Ureter (tissue), 1 donor: ENCODE measurements at places on chromosomes 13 and 19. TPM values are rescaled to one million over a fixed set of nuclear protein-coding genes. Genes with fewer than 3 reads are reported as not detected.
A peak's percentile ranks its signal among the peaks of the same experiment; 100 is the strongest.

The FPR1 gene
- 4.3 TPM for total RNA-seq

The ZNF528 gene
- total RNA-seq: 56.3 TPM

The REEP6 gene
- 50.0 TPM for total RNA-seq

The CACNG7 gene
- not detected for total RNA-seq

DNA sequence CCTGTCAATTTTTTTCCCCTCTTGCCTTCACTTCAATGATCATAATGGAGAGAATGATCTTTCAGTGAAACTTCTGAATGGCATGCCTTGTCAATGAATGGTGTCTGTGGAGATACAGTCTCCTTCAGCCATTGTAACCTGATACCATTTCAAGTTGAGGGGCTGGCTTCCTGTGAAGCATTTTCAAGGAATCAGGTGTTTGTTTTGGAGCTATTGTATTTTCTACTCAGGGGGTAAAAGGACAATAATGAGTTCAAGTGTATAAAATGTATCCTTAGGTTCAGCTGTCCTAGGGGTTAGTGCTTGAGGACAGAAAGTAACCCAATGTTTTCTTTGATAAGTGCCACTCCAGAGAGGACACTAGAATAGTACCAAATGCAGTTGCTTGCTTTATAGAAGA, 23.8 kb upstream of the CBY2 start:
- no peak for DNase-seq

GRCh38 chr19:43489310-43489709, 15.2 kb downstream of the PHLDB3 start:
- DNase-seq: no peak

The HSD11B1L gene
- 2.8 TPM for total RNA-seq

DNA sequence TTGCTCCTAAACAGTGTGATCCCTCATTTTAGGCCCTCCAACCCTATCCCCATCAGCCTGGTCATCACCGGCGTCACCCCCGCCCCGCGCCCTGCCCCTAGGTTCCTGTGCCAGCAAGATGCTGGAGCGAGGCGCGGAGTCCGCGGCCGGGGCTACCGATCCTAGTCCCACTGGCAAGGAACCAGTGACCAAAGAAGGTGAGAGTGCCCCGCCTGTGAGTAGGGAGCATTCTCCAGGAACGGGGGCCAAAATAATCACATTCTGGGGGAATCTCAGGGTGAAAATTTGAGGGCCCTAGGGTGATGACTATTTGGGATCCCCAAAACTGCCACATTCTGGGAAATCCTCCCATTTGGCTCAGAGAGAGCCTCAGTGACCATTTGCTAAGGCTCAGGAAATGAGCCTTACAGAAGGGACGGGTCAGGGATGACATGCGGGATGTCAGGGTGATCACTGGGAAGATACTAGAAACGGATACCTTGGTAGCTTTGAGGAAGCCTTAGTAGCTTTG, 1.4 kb downstream of the ZNF575 start:
- no peak for DNase-seq

DNA sequence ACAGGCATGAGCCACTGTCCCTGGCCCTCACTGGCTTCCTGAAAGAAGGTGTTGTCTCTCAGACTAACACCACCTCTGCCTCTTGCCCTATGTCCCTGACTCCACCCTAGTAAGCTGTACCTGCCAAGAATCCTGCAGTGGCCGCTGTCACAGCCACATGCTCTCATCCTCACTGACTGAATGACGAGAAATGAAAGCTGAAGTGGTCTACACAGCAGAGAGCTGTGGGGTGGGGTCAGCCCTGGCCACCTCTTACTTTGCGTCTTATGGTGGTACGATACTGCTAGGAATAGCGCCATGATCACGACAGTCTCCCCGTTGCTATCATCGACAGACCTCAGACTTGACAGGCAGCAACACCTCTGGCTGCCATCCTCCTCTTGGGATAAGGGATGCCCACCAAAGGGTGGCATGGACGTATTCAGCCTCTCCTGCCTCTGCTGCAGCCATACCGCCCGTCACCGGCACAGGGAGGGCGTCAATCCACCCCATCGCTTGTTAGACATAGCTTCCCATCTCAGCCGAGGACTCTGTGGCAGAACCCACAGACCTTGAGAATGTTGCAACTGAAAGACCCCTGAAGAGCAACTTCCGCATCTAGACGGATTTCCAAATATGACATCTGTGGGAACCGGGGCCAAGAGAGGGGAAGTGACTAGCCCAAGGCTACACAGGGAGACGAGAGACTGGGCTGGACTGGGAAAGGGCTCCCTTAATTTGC, 809 bp downstream of the MYO1F start:
- DNase-seq: no peak

DNA sequence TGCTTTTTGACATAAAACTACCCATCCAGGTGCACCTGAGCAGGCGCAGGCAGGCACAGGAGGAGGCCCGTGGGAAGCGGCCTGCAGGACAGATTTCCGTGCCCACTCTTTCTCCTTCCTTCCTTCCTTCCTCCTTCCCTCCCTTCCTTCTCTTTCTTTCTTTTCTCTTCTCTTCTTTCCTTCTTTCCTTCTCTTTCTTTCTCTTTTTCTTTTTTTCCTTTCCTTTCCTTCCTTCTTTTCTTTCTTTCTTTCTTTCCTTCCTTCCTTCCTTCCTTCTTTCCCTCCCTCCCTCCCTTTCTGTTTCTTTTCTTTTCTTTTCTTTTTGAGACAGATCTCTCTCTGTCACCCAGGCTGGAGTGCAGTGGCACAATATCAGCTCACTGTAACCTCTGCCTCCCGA, 21.2 kb upstream of the TMEM255B start:
- no peak for DNase-seq

GRCh38 chr13:24068472-24068871, 92.0 kb upstream of the SPATA13 start:
- no peak for DNase-seq

GRCh38 chr13:19048381-19048780, 133.2 kb downstream of the TUBA3C start:
- no peak for DNase-seq

DNA sequence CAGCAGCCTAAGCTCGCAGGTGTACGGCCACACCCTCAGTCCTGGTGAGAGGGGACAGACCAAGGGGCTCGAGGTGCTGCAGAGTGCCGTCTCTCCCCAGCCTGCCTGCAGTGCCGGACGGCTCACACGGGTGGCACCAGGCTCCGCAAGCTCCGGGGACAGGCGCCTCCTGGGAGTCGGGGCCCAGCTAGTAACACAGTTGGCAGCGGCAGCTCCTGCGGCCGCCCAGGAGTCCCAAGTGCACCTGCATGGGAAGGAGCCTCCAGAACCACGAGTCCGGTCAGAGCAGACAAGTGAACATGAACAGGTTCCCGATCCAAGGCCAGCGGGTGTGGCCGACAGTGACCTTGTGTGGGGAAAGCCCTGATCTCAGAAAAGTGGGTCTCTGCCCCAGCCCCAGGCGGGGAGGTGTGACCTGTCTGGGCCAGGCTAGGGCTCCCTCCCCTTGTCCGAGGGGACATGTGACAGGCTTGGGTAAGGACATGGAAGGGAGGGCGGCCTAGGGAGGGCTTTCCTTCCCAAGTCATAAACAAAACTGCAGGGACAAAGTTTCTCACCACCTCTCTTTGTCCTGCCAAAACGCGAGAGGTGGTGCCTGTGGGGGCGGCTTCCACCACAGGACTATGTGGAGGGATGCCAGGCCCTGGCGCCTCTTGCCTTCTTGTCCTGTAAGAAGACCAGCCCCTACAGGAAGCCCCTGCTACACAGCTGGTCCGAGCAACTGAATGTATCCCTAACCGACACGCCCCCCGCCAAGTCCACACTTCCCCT, 46.5 kb downstream of the MLLT1 start:
- DNase-seq: peak; percentile 61

The ZNF154 gene
- 14.2 TPM for total RNA-seq

DNA sequence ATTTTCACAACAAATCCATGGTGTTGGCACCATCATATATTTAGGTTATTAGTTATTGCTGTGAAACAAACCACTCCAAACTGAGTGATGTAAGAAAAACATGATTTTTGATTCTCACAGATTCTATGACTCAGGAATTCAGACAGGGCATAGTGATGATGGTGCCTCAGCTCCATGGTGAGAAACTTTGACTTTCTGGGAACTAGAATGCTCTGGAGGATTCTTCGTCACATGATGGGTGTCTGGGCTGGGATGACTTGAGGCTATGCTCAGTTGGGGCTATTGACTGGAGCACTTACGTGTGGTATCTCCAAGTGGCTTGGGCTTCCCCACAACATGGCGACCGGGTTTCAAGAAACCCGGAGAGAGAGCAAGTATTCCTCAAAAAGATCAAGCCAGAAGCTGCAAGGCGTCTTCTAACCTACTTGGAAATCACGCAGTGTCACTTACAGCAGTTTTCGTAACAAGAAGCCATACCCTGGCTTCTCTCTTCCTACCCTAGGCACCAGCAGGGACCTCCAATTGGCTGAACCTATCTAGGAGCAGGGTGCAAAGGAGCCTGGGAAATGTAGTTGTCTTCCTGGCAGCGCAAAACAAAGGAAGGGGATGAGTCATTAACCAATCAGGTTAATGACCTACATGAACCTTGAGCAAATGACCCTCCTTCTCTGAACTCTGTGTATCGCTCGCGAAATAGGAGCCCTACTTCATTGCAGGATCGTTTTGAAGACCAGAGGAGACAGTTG, 22.4 kb downstream of the VAV1 start:
- no peak for DNase-seq

- DNase-seq: peak; percentile 79
Measured at GRCh38 chr13:30422054-30422839, at the start of gene UBE2L5. Gene UBE2L5 (plus strand): TSS chr13:30422493. CDS start chr13:30427991, 5,498 bp downstream.

DNA sequence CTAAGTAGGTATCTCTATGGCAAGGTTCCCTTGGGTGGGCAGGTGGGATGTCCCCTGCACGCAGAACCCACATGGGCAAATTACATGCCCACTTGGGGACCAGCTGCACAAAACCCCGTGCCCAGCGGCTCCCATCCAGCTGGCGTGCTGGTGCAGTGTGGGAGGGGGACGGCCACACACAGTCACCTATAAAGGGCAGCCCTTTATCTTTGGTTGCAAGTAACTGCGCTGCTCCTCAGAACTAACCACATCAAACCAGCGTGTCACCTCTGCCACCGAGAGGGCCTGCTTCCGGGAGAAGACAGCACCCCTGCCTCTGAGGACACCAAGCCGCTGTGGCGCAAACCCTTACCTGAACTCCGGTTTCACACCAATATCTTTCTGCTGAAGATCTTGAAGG, 32.2 kb downstream of the ANKRD27 start:
- no peak for DNase-seq

The ZNF302 gene
- total RNA-seq: 41.1 TPM

The NCAN gene
- not detected for total RNA-seq

DNA sequence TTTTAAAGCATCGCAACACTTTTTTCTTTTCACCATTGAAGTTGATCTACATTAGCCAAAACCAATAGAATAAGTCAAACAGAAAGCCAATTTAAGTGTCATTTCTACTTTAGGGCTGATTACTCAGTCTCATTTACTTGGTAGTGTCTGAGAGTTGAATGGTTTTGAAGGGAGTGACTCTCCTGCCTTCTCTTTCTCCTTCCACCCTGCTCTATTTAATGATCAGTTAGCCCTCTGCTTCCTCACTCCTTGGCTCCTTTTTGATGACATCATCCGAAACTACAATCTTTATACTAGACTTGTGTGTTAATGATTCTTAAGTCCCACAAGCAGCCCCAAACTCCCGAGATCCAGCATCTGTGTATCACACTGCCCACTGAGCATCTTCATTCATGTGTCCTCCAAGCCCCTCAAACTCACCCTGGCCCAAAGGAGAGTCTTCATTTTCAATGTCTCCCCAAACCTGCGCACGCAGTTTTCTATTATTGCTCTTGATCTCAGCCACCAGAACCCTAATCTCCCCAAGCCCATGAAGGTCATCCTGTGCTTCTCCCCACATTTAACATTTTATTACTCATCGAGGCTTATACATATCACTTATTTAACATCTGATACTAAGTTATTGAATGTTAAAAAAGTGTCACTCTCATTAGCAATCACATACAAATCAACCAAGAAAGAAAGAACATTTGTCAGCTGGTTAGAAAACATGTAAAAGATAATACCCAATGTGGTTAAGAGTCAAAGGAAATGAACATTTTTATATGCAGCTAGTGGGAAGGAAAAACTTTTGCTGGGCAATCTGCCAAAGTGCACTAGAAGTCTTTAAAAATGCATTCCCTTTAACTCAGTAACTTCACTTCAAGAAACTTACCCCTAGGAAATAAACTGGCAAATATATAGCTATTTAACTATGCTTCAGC, 32.2 kb upstream of the ARGLU1 start:
- DNase-seq: peak; percentile 51

DNA sequence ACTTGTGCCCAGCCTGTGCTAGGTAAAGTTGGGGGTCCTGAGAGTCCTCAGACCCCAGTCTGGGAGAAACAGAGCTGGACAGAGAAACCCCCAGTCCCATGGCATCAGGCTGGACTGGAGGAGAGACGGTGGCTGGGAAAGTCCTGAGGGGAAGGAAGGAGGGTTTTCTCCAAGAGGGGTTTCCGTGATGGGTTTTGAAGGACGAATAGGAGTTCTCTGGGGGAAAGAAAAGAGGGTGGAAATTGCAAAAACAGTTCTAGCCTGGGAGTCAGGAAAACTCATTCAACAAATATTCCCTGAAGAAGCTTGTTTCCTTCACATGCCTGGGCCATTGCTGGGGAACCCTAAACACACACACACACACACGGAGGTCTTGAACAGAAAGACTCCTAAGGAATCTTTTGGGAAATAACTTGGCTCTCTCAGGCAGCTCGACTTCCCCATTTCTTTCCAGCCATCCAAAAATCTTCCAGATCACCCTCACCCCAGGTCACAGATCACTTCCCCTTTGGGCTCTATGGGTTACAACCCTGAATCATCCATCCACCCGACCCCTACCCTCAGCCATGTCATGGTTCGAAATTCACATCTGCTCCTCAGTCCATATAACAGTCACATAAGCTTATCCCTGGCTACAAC, 47.5 kb downstream of the COLGALT1 start:
- DNase-seq: no peak

DNA sequence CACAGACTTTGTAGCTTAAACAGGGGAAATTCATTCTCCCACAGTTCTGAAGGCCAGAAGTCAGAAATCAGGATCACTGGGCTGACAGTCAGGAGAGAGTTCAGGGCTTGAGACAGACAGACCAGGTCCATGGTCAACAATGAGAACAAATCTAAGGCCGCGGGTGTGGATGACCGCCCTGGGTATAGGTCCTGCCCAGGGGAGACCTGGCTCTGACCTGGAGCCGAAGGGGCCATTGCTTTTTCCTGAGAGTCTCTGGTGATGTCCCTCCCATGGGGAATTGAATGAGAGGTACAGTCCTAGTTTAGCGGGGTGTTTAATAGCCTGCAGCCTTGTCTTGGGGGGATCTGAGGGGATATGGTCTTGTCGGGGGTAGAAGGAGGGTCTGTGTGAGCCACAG, 25.2 kb upstream of the FBL start:
- no peak for DNase-seq

DNA sequence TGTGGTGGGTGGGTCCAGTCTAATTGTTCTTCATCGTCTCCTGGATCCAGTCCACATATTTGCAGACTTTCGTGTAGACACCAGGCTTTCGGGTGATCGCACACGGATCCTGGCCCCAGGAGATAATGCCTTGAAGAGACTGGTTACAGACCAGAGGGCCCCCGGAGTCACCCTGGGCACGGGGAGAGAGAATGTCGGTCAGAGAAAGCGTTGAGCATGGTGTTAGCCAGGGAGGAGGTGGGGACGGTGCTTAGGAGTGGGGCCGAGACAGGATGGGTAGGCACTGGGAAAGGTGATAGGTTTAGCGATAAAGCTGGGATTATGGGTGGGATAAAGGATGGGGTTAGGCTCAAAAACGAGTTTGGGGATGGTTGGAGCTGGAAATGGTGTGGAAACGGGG, 3.0 kb upstream of the KLK10 start:
- no peak for DNase-seq

The RNF225 gene
- total RNA-seq: 1.8 TPM

- no peak for DNase-seq
Measured at GRCh38 chr13:46168341-46168740, 13.6 kb downstream of the LCP1 start.
